ENCODE measurements at places on chromosomes 13 and 19. TPM values are rescaled to one million over a fixed set of nuclear protein-coding genes. Genes with fewer than 3 reads are reported as not detected.

GRCh38 chr19:10701955-10702525 lies 801 bp downstream of the QTRT1 start:
- no peaks in the 10 kb centered on the region for H3K36me3 ChIP-seq
- peak overlapping the region; percentile 70 for H3K27ac ChIP-seq
- peaks cover 10% of the 10 kb centered on the region for H3K4me1 ChIP-seq

DNA sequence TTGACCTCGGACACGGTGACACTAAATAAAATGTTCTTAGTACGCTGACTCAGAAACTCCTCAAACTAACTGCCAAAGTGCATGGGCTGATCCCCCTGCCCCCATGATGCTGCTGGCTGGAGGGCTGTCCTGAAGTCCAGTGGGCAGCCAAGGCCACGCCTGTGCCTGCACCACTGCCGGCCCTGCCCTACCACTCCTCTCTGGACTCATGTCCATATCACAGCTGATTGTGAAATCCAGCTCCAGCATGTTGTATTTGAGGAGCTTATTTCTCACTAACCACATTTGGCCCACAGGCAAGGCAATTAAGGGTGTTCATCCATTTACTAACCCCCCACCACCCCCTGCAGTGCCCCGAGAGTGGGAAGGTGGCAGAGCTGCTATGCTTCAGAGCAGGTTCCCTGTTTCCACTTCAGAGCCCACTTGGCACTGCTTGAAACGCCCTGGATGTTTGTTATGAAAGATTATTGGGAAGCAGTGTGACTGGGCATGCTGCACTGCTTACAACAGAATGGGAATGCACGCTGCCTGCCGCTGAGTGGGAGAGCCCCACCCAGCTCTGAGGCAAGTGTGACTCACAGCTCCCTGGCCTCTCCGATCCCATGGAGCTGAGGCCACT lies 114.0 kb downstream of the UQCRFS1 start:
- H3K4me3 ChIP-seq = no peak overlapping the region
- no peaks in the 10 kb centered on the region for H3K27me3 ChIP-seq
- peak overlapping the region; percentile 78 for H3K27ac ChIP-seq
- DNase-seq = peak; percentile 81

DNA sequence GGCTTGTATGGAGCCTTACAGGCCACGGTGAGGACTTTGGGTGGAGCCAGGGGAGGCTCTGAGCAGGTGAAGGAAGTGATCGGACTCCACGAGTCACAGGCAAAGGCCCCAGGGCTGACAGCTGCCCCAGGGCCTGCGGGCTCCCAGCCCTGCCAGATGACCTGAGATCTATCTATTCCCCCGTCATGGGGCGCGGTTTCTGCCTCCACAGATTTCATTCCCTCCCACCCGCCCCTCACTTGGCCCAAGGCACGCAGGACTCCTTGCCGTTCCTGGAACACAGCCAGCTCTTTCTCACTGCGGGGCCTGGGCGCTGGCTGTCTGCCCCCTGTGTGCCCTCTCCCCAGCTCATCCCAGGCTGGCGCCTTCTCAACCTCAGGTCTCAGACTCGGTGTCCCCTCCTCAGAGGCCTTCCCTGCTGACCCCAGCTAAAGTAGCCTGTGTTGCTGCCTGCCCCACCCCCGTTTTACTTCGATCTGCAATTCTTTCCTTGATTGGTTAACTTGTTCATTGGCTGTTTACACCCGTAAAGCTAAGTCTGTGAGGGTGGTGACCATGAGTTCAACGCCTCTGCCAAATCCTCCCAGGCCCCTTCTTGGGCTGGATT lies 13.9 kb upstream of the PAK4 start:
- H3K36me3 ChIP-seq = no peaks in the 10 kb centered on the region
- no peaks in the 10 kb centered on the region for H3K27me3 ChIP-seq
- no peak for DNase-seq
- no peak overlapping the region for H3K27ac ChIP-seq
- H3K4me1 ChIP-seq = no peaks in the 10 kb centered on the region

- no peak overlapping the region for H3K4me3 ChIP-seq
- no peak overlapping the region for H3K27ac ChIP-seq
- no peak for DNase-seq
- no peaks in the 10 kb centered on the region for H3K36me3 ChIP-seq
- H3K4me1 ChIP-seq = no peaks in the 10 kb centered on the region
These were observed 142.3 kb upstream of the SOX1 start for GRCh38 chr13:111924678-111925075.

DNA sequence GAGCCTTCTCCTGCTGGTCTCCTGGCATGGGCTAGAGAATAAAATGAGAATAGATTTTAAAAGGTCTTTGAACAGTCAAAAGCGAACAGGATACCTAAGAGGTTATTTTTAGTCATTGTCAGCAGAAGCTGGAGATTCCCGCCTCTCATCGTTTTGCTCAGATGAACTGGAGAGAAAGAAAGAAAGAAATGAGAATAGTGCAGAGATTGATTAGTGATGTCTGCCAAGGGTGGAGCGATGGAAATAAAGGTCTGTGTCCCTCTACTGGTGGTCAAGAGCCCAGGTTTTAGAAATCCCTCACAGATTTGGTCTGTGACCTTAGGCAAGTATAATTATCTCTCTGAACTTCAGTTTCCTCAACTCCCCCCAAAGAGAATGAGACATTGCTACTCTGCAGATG lies 5.3 kb downstream of the NCAN start:
- no peaks in the 10 kb centered on the region for H3K4me1 ChIP-seq
- H3K27me3 ChIP-seq = peaks cover 17% of the 10 kb centered on the region
- H3K4me3 ChIP-seq = no peak overlapping the region
- no peak overlapping the region for H3K27ac ChIP-seq

GRCh38 chr13:92843549-92843948 lies 383.1 kb upstream of the GPC6 start:
- no peak overlapping the region for H3K4me3 ChIP-seq
- no peaks in the 10 kb centered on the region for H3K4me1 ChIP-seq
- H3K27ac ChIP-seq = no peak overlapping the region
- DNase-seq = no peak
- H3K36me3 ChIP-seq = no peaks in the 10 kb centered on the region
- H3K27me3 ChIP-seq = no peaks in the 10 kb centered on the region

Gene KCNN1
- not detected for total RNA-seq

Gene CAMSAP3
- 29.1 TPM for total RNA-seq

Gene POU2F2
- total RNA-seq = 6.1 TPM

Gene SLC6A16
- total RNA-seq = 4.5 TPM

Gene RYR1
- 6.5 TPM for total RNA-seq

Gene SHISA2
- total RNA-seq = 26.3 TPM

Data from upper lobe of right lung (tissue), 1 donor.